ENCODE measurements at places on chromosomes 4 and X.

DNA sequence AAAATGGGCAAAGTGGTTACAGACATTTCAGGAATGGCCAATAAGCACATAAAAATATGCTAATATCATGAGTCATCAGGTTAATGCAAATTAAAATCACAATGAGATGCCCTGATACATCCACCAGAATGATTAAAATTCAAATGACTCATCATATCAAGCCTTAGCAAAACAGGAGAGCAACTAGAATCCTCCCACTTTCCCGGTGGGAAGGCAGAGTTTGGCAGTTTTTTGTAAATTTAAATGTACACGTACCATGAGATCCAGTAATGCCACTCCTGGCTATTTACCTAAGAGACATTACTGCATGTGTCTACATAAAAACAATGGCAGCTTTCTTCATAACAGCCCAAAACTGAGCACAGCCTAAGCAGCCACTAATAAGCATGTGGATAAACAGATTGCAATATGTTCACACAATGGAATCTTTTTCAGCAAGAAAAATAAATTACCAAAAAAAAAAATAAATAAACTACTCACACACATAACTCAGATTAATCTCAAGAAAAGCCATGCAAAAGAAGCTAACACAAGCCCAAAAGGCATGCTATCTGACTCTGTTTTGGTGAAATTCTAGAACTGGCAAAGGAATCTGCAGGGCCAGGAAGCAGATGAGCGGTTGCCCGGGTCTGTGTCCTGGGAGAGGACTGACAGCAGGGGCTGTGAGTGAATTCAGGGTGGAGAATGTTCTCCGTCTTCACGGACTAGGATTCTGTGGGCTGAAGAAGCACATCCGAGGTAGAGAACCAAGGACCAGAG is 48.8 kb downstream of the AFAP1 start:
- DNase-seq = no peak

DNA sequence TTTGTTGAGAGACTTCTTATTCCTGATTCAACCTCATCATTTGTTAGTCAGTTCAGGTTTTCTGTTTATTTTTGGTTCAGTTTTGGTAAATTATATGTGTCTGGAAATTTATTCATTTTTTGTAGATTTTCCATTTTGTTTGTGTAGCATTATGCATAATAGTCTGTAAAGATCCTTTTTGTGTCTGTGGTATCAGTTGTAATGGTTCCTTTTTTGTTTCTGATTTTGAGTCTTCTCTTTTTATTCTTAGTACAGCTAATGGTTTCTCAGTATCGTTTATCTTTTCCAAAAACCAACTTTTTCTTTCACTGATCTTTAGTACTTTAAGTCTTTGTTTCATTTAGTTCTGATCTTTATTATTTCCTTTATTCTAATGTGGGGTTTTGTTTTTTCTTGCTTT is 61.4 kb downstream of the NWD2 start:
- no peak for DNase-seq

DNA sequence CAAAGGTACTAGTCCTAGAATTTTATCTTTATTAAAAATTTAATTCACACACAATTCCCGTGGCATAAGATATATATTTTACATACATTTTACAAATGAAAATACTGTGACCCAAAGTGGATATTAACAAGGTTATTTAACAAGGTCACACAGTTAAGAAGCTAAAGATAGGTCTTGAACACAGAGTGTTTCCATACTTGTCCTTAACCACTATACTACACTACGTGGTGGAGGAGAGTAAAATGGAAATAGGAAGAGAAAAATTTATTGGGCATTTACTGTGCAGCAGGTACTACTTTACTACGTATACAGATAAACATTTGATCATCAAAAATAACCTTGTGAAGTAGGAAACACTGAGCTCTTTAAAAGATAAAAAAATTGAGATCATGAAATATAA is 14.8 kb downstream of the TECRL start:
- no peak for DNase-seq

GRCh38 chr4:67437974-67438713 is 107.2 kb downstream of the CENPC start:
- peak; percentile 18 for DNase-seq

DNA sequence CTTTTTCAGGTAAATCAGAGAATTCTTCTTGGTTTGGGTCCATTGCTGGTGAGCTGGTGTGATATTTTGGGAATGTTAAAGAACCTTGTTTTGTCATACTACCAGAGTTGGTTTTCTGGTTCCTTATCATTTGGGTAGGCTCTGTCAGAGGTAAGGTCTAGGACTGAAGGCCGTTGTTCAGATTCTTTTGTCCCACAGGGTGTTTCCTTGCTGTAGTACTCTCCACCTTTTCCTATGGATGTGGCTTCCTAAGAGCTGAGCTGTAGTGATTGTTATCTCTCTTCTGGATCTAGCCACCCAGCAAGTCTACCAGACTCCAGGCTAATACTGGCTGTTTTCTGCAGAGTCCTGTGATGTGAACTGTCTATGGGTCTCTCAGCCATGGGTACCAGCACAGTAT is 367.5 kb upstream of the GATB start:
- DNase-seq = no peak

GRCh38 chr4:120769227-120769626 is 153.3 kb downstream of the PRDM5 start:
- peak; percentile 61 for DNase-seq

GRCh38 chr4:155249016-155249566 is 40.7 kb downstream of the NPY2R start:
- no peak for DNase-seq

DNA sequence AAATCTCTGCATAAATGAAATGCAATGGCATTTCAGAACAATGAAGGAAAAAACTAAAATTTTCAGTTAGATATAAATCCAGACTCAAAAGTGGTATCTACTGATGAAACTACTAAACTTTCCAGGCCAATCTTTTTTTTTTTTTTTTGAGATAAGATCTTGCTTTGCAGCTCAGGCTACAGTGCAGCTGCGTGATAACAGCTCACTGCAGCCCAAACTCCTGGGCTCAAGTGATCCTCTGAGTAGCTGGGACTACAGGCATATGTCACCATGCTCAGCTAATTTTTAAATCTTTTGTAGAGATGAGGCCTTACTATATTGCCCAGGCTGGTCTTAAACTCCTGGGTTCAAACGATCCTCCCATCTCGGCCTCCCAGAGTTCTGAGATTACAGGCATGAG is 1228.2 kb upstream of the ADGRL3 start:
- no peak for DNase-seq

DNA sequence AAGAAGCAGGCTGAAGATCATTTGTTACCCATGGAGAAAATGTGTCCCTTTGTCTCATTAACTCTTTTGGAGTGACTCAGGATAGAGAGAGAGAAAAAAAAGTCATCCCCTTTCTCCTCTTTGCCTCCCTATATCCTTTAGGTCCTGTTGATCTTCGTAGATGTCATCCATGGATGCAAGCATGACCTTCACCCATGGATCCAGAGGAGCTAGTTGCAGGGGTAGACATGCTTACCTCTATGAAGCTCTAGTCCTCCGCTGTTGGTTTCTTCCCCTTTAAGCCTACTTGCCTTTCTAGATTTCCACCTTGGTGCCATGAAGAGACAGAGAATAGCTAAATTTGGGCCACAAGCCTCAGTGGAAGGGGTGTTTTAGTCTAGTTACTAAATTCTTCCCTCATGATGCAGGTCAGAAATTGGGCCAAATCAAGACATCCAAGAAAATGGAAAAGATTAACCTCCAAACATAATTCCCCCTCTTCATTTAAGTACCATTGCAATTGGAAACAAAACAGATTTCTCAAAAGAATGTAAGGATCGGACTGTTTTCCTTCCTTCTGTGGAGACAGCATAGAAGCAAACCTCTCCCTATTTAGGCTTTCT is 178.4 kb downstream of the TECRL start:
- DNase-seq = no peak

- DNase-seq = no peak
Observed at GRCh38 chrX:63434206-63434605, 83.1 kb upstream of the SPIN4 start.

GRCh38 chr4:181312066-181312465 is 931.1 kb upstream of the TENM3 start:
- no peak for DNase-seq

DNA sequence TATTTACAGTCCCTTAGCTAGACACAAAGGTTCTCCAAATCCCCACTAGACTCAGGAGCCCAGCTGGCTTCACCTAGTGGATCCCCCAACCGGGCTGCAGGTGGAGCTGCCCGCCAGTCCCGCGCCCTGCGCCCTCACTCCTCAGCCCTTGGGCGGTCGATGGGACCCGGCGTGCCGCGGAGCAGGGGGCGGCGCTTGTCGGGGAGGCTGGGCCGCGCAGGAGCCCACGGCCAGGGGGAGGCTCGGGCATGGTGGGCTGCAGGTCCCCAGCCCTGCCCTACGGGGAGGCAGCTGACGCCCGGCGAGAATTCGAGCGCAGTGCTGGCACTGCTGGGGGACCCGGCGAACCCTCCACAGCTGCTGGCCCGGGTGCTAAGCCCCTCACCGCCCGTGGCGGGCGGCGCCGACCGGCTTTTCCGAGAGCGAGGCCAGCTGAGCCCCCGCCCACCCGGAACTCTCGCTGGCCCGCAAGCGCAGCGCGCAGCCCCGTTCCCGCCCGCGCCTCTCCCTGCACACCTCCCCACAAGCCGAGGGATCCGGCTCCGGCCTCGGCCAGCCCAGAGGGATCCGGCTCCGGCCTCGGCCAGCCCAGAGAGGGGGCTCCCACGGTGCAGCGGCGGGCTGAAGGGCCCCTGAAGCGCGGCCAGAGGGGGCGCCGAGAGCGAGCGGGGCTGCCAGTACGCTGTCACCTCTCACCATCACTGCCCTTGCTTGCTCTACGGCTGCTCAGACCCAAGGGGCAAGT is 39.4 kb downstream of the WFS1 start:
- DNase-seq = no peak

- DNase-seq = peak; percentile 40
Observed at GRCh38 chr4:83629945-83630721, 94.2 kb downstream of the GPAT3 start.

GRCh38 chr4:90142081-90142480 is 14.9 kb downstream of the CCSER1 start:
- no peak for DNase-seq

- peak; percentile 57 for DNase-seq
Observed at GRCh38 chr4:5381961-5382441, 326.4 kb downstream of the EVC2 start.

All from AG08396 (cell line).